ENCODE measurements at places on chromosomes 1 and 21.

DNA sequence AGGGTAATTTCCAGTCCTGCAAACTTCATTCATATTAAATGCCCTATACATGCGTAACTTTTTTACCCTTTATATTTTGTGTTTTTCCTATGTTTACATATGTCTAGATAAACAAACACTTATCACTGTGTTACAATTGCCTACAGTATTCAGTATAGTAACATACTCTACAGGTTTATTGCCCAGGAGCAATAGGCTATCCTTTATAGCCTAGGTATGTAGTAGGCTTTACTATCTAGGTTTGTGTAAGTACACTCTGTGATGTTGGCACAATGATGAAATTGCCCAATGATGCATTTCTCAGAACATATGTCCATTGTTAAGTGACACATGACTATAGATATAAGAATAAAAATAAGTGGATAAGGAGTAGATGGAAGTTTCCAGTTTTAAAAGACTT is 345.5 kb upstream of the C1orf87 start:
- no peak for DNase-seq

- no peak for DNase-seq
These were observed 3.0 kb downstream of the ARTN start for GRCh38 chr1:43936431-43937151.

GRCh38 chr1:192552760-192553191 is 22.8 kb upstream of the RGS1 start:
- DNase-seq = no peak

DNA sequence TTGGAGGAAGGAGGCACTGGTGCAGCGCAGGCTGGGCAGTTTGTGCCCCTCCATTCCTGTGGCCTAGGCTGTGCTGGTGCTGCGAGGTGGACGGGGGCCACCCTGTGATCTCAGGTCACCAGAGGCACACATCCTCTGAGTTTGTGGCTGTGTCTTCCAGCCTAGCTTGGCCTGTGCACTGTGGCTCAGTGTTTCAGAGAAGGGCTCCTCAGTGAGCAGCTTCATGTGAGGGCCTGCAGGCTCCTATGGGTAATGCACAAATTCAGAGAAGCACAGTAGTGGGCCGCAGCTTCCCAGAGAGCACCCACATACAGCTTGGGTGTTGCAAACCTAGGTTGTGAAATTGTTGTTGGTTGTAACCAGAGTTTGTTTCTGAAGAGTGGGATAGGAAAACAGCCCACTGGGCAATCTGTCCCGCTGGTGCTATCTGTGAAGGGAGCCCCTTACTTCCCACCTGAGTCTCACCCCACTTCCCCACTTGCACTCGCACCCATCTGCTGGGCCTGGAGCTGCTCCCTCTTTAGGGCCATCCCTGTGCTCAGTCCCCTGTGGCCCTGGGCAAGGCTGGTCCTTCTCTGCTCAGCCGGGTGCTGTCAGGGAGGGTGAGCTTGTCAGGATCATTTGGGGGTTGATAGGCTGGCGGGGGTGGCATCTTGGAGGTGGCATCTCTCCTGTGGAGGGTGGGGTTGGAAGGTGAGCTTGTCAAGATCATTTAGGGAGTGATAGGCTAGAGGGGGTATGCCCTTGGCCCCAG is 30.2 kb downstream of the SNAP47 start:
- no peak for DNase-seq

DNA sequence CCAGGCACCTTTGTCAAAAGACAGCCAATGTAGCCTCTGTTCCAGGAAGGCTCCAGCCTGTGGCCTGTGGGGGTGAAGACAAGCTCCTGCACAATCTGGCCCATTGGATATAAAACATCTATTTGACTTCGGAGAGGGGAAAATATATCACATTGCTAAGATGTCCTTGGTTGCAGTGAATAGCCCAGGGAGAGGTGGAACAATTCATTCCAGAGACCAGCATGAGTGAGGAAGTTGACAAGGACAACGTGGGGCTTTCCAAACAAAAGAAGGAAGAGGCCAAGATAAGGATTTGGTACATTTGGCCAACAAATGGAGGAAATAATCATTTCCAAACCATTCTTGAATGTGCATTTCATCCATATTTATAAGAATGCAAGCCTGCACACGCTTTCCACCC is 187.0 kb downstream of the ETS2 start:
- no peak for DNase-seq

DNA sequence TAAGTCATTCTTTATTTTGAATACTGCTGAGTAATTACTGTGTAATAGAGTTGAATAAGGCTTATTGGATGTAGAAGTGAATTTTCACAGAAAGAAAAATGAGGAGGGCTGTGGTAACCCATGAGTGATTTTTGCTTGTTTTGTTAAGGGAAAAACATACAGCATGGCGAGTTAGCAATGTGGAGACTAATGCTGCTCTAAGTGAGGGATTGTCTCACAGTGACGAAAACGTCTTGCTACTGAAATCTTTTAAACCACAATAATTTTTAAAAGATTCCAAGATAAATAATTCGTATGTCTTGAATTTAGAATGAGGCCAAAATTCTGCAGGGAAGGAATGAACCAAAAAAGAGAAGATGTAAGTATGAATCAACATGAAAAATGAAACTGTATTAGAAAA is 16.2 kb upstream of the PLA2G4A start:
- DNase-seq = no peak

GRCh38 chr1:3956527-3957170 is 56.6 kb upstream of the C1orf174 start:
- no peak for DNase-seq

DNA sequence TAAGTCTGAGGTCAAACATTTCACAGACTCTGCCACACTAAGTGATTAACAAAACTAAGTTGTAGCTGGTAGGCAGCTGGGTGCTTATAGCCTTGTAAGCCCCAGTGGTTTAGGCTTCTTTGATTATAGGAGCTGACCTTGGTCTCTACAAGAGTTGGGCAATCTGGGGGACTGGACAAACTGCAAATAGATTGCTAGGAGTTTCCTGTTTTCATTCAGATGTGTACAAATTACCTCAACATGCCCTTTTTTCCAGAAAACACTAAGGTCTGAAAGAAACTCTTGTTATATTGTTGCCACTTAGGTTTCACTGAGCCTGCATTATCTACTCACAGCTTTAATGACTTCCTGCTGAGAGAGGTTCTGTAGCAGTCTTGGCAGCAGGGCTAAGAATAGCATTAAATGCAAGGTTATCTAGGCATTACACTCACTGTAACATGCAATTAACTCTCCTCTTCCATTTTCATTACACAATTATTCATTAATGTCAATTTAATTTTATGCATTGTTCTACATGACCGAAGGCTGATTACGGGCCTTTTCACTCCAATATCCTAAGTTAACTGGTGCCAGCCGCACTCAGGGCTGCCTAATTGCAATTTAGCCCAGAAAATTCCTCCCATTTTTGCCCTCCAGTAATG is 314.0 kb downstream of the LMO4 start:
- no peak for DNase-seq

DNA sequence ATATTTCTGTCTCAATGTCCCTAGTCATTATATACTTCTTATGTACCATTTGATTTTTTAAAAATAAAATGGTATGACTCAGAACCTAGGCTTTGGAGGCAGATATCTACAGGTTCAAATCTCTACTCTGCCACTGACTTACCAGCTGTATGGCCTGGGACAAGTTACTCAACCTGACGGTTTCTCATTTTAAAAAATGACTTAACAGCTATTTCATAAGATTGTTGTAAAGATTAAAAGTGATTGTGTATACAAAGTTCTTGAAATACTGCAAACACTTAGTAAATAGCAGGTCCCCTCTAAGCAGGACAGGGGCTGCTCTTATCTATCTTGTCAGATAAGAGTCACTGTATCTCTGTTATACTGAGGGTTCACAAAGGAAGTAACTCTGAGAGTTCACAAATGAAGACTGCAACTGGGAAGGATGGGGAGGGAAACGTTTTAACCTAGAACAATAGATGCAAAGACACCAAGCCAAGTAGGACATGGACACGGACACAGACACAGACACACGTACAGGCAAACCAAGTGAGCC is 2.6 kb downstream of the BCAR3 start:
- DNase-seq = no peak

GRCh38 chr1:170041423-170042192 is 32.9 kb downstream of the KIFAP3 start:
- DNase-seq = no peak

GRCh38 chr1:2840036-2840809 is 38.7 kb upstream of the TTC34 start:
- DNase-seq = no peak

DNA sequence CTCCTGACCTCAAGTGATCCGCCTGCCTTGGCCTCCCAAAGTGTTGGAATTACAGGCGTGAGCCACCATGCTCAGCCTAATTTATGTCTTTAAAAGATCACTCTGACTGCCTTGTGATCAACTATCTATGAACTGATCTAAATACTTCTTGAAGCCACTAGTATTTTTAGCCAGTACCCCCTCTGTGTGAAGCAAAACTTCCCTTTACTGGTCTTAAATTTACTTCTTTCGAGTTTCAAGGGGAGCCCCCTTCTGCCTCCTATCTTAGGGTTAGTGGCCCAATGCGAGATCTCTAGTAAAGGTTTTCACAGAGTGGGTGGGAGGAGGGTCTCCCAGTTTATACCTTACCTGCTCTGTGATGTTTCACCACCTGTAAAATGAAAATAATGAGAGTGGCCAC is 66.1 kb upstream of the RPL11 start:
- DNase-seq = no peak

GRCh38 chr1:212484701-212485570 is 52.2 kb downstream of the NENF start:
- no peak for DNase-seq

GRCh38 chr1:158333405-158334155 is 2.2 kb upstream of the CD1B start:
- DNase-seq = no peak

DNA sequence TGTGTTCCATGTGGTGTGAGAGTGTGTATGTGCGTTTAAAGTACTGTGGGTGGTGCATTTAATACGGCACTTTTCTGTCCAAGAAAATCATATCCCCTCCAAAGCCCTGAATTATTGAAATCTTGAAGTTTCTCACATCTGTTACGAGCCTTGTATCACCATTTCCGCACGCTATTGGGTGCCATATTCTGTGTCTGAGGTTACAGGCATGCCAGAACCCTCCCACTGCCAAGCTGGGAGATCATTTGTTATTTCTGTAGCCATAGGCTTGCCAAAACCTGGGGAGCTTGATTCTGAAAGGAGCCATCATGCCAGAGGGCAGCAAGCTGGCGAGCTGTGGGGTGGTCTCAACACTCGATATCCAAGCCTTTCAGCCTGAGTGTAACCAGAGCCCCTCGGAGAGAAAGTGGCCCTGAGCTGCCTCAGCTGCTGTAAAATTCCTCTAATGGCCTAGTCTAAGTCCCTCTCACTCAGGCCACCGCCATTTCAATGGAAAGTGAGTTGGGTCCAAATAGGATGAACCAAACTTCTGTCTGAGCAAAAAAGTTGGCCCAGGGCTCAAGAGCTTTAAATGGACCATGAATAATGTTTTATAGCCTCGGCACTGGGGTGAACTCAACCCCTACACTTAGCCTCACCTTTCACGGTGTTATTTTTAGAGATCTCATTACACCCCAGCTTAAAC is 298.4 kb upstream of the DUSP10 start:
- DNase-seq = no peak

DNA sequence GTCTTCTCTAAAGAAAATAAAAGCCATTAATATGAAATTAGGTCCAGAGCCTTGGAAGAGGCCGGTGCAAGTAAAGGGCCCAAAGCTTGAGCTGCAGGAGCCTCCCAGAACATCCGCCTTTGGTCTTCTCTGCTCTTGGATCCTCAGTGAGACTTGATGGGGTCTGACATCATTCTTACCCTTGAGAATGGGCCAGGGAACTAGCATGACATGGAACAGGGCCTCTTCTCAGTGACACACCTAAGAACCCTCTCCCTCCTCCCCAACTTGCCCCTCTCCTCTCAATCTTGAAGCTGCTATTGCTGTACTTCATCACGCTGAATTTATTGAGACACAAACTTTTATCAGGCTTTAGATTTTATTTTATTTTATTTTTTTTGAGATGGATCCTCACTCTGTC is 40.3 kb upstream of the SRSF10 start:
- DNase-seq = no peak

DNA sequence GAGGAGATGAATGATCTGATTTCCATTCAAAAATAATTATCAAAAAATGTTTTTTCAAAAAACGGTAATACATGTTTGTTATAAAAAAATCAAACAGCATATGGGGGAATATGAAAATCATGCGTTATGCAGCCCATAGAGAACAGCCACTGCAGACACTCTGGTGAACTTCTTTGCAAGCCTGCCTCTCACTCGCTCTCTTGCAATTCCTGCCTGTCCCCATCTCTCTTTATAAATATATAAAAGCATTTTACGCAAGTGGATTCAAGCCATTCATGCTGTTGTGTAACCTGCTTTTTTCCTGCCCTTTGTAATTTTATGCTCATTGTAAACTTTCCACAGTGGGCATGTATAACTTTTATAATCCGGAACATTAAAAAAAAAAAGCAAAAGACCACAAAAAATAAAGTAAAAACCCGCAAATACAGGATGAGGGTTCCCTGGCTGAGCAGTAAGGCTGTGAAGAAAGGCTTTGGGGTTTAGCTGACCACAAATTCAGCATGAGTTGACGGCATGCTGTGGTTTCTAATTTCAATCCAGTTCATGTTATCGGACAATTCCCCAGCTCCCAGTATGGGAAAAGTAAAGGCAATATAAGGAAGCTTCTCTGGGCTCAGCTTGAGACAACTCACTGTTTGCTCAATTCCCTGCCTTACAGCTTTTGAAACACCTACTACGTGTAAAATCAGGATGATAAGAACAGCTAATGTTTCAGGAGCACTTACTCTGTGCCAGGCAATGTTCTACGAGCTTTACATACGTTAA is 52.8 kb upstream of the ZBTB40 start:
- no peak for DNase-seq

- no peak for DNase-seq
These were observed 139.6 kb downstream of the AKT3 start for GRCh38 chr1:243710467-243710866.

- no peak for DNase-seq
These were observed 31.1 kb downstream of the C1orf21 start for GRCh38 chr1:184417916-184418315.

DNA sequence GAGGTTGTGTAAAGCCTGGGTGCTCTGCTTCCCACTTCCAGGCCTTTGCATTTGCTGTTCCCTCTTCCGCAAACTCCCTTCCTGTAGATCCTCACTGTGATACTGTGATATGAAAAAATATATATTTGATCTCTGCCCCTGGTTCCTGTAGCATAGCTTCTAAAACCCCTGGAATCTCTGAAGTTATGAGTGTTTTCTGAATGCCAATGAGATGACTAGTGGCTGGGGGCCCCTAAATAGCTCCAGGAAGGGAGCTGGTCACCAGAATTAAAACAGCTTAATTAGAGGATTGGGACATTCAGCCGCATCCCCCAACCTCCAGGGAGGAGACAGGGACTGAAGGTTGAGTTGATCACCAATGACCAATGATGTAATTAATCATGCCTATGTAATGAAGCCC is 21.9 kb downstream of the DUSP10 start:
- no peak for DNase-seq

- no peak for DNase-seq
These were observed 23.5 kb downstream of the CYP4B1 start for GRCh38 chr1:46822248-46822826.

- no peak for DNase-seq
These were observed 2.7 kb downstream of the PTPRC start for GRCh38 chr1:198641501-198641900.

GRCh38 chr1:31099293-31100032 is 33.9 kb upstream of the PUM1 start:
- DNase-seq = no peak

Data from amygdala (tissue), 56 donors.